Stimulated activated CD8-positive, alpha-beta memory T cell treated with anti-CD3 and anti-CD28 coated beads, Interleukin-15, amount 100 ng/mL, for 4 hours (primary cell): ENCODE measurements at places on chromosomes 7 and 10.

DNA sequence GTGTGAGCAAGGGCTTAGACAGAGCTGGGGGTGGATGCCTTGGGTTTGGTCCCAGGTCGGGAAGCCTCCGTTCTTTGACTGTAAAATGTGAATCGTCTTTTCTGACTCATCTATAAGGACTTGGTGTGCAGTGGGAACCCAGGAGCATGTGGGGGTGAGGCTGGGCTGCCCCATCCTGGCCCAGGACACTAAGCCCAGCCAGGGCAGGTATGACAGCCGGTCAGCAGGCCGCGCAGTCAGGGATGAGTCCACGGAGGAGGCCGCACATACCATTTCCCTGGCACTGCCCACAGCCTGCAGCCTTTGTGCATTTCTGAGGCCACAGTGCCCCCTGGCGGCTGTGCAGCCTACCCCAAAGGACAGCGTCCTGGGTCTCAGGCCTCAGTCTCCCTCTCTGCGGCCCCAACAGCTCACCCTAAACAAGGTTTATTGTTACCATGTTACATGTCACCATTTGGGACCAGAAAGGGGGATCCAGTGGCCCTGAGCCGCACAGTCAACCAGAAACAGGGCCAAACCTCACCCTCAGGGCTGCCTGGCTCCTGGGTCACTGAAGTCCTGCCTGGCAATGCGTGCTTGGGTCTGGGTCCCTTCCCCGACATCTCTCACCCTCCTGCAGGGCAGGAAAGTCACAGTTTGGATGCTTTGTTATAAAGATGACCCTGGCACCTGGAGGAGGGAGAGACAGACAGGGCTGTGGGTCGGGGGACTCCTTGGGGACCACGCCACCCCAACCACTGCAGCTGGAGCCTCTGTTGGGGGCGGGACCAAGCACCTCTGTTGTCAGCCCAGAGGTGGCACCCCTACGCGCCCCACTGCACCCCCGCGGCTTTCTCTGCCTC lies 14.4 kb upstream of the SH2B2 start:
- DNase-seq, result peak; percentile 29

DNA sequence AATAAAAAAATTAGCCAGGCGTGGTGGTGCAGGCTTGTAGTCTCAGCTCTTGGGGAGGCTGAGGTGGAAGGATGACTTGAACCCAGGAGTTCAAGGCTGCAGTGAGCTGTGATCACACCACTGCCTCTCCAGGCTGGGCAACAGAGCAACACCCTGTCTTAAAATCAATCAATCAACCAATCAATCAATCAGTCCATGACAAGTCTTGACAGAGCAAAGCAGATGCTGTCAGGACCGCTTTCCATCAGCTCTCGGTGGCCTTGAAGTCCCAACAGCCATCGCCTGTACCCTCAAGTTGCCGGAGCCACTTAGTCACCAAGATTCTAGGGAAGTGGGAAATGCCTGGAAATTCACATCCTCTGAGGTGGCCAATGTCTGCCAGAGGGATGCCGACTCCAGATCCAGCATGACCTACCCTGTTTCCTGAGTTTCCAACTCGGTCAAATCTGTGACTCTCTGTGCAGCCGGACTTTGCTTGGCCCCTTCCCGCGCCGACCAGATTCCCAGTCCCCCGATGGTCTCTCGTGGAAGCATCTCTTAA lies 871 bp upstream of the CCL24 start:
- DNase-seq, result no peak

- no peak for DNase-seq
Observed at GRCh38 chr10:17883621-17884020, 68.1 kb upstream of the SLC39A12 start.

- no peak for DNase-seq
Observed at GRCh38 chr7:39372383-39372782, 193.8 kb upstream of the YAE1 start.

GRCh38 chr7:91519241-91520158 lies 255.3 kb downstream of the FZD1 start:
- DNase-seq, result no peak

DNA sequence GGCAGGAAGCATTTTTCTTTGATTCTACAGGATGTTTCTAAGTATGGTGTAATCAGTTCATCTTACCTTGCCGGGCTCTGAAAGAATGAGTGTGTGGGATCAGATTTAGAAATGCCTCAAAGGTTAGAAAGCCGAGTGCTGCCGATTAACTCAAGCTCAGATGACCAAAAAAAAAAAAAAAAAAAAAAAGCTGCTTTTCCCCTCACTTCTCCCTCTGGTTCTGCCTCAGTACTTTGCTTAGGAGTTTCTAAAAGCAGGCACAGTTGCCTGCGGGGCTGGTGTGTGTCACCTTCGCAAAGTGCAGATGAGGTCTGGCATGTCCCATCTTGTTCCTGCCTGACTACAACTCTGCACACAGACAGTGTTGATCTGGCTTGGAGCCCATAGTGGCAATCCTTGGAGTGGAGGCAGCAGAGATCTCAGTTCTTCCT lies 47.0 kb downstream of the KIAA1217 start:
- no peak for DNase-seq

GRCh38 chr10:24898501-24898900 lies 53.9 kb downstream of the PRTFDC1 start:
- DNase-seq, result no peak
